ENCODE measurements at places on chromosomes 4 and X.

- no peak for DNase-seq
Measured at GRCh38 chr4:183770906-183771305, 111.8 kb downstream of the TRAPPC11 start.

DNA sequence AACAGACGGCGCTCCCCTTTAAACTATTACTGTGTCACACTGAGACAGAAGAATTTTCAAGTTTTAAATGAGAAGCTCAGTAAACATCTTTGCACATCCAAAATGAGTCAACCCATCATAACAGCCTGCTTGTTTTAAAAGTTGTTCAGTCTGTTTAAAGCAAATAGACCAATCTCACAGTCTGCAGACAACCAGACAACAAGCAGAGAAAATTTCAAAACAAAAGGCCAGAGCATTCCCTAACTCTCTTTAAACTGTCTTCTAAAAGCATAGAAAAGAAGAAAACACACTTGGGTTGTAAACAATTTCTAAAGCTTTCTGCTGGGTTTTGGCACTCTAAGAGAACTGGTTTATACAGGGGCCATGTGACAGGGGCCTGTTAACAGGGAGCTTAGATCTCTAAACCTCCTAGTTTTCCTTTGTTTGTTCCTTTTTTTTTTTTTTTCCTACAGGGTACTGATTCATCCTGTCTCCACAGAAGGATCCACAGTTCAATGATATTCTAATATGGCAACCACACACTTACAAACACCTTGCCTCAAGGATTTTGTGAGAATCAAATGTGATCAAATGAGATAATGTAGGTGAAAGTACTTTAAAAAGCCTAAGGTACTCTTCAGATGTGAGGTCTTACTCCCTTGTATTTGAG lies 100.8 kb upstream of the MAML3 start:
- no peak for DNase-seq

DNA sequence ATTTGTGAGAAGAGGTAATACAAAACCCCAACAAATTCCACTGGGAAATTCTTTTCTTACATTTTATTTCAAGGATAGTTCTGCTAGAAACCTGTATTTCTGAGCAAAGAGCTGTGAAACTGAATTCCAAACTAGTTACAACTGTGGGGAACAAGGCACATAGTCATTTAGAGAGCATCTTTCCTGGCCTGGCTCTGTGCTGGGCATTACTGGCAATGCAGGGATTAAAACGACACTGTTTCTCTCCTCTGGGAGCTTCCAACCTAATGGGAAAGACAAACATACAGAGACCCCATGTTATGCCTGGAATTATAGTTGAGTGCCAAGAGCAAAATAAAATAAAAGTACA lies 36.5 kb downstream of the SUPT20HL1 start:
- DNase-seq, result no peak

DNA sequence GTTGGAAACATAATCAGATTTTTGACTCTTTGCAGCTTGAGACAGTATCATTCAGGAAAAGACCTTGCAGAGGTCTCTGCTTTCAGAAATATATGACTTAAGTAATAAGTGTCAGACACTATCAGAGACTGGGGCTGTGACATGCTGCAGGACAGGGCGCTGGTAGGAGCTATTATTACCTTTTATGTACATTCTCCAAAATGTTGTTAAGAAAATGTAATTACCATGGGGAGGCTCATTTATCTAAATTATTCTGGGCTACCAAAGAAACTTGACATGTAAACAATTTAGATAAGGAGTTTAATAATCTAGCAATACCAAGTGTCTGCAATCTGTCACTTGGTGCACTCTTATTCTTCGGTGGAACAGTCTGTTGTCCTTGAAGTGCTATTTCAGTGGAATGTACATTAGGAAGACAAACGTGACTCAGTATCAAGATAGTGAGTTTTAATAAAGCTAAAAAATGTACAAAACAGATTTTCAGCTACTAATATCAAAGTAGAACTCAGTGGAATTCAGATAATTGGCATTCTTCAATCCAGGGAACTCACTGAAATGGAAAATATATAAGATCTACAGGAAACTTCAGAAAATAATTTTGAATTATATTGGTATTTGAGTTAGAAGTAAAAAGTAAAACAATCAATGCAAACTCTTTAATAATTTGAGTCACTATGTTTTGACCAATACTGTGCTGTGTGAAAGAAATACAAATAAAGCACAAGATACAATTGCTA lies 214.5 kb downstream of the KCNIP4 start:
- no peak for DNase-seq

GRCh38 chr4:180650273-180650672 lies 1592.9 kb upstream of the TENM3 start:
- DNase-seq, result no peak

DNA sequence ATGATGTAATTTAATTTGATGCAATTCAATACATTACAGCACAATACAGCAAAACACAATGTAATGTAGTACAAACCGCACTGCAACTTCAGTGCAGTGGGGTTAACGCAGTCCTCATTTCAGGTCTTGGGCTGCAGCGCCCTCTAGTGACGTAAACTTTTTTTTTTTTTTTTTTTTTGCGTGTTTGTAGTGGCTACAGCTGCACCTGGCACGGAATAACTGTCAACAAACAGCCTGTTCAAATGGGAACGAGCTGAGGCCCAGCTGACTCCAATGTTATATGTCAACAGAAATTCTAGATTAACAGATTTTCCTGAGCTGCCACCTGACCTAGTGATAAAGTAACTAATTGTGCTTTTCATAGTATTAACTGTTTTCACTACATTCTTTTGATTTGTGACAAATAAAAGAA lies 33.5 kb upstream of the RASSF6 start:
- peak; percentile 55 for DNase-seq

DNA sequence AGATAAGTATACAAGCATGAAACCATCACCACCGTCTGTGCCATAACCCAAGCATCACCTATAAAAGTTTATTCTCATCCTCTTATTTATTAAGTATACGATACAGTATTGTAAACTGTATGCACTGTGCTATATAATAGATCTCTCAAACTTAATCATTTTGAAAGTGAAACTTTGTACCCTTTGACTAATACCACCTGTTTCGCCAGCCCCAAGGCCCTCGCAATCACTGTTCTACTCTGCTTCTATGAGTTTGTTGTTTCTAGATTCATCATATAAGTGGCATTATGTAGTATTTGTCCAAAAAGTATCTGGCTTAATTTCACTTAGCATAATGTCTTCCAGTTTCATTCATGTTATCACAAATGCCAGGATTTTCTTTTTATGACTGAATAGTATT lies 72.1 kb upstream of the DOCK11 start:
- DNase-seq, result no peak

- DNase-seq, result no peak
Measured at GRCh38 chrX:15976396-15976795, 121.8 kb upstream of the AP1S2 start.

GRCh38 chr4:57270346-57270745 lies 160.2 kb upstream of the IGFBP7 start:
- DNase-seq, result no peak

GRCh38 chrX:107894038-107894437 lies 68.4 kb downstream of the MID2 start:
- peak; percentile 50 for DNase-seq

GRCh38 chrX:108159028-108159670 lies 67.6 kb downstream of the ATG4A start:
- no peak for DNase-seq

DNA sequence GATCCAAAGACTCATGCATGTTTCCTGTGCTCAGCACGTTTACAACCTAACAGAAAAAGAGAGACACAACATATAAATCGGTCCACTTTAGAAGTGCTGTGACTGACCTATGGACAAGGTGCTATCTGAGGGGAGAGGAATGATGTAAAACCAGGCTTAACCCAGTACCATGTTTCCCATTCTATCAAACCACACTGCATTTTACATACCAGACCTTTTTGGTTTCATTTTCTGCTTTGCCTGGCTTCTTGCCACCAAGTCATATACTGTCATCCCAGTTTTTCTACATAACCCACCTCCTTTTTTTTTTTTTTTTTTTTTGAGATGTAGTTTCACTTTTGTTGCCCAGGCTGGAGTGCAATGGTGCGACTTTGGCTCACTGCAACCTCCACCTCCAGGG lies 82.2 kb downstream of the KLF8 start:
- no peak for DNase-seq

Data from neural progenitor cell (in vitro differentiated cells).